Glutamatergic neuron (in vitro differentiated cells): ENCODE measurements at places on chromosomes 13 and 19. TPM values are rescaled to one million over a fixed set of nuclear protein-coding genes. Genes with fewer than 3 reads are reported as not detected.

Gene NLRP4
- not detected for total RNA-seq

Gene CGB2
- not detected for total RNA-seq

- DNase-seq = no peak
Observed at GRCh38 chr19:8305798-8306197, 2.4 kb downstream of the CD320 start.

Gene ZNF324B
- 9.9 TPM for total RNA-seq

GRCh38 chr13:90740099-90740498 lies 607.4 kb upstream of the MIR17HG start:
- no peak for DNase-seq

DNA sequence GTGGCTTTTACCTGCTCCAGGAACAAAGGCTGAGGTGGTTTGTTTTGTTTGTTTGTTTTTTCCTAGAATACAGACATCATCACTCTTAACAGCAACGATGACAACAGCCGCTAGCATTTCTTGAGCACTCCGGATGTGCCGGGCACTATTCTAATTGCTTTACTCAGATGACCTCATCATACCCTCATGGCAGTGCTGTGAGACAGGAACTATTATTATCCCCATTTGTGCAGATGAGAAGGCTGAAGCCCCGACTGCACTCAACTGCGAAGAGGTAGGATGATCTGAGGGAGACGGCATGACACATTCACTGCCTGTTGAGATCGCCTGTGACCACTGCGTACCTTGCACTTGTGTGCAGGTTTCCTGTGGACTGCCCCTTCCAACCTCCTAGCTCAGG lies 66.5 kb downstream of the CCDC70 start:
- no peak for DNase-seq

GRCh38 chr19:38060331-38060730 lies 153.3 kb downstream of the SIPA1L3 start:
- no peak for DNase-seq

Gene TTC9B
- 19.5 TPM for total RNA-seq

Gene CD209
- not detected for total RNA-seq

GRCh38 chr19:6374711-6375410 lies 872 bp downstream of the PSPN start:
- no peak for DNase-seq

- no peak for DNase-seq
Observed at GRCh38 chr19:38700902-38701454, 43.3 kb downstream of the CAPN12 start.

- DNase-seq = no peak
Observed at GRCh38 chr13:51579676-51580075, 4.6 kb upstream of the WDFY2 start.

- no peak for DNase-seq
Observed at GRCh38 chr13:28173793-28174192, 35.4 kb downstream of the PAN3 start.

Gene MIA
- not detected for total RNA-seq

DNA sequence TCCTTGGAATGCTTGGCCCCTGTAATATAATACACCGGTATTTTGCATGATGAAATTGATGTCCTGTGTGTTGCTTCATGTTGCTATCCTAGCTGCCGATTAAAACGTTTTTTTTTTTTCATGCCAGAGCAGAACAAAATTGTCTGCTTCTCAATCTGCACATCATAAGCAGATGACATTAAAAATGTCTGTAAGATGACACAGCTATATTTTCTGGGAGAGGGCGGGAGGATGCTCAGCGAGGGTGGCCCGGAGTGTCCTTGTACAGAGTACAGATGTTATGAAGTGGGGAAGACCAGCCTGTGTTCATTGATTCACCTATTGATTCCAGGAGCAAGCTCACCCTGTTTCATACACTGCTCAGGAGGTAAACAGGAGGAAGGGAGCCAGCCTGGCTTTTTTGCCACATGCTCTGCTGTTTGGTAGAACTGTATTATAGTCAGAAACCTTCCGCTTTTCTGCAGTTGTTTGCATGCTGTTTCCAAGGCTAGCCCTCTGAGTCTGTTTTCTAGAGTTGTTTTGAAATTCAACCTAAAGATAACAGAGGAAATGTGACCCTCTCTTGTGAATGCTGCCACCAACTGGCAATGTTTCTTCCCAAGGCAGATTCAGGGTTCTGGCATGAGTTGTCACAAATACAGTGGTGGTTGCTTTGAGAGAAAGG lies 4.7 kb upstream of the IRS2 start:
- no peak for DNase-seq

Gene DIAPH3
- 2.6 TPM for total RNA-seq

DNA sequence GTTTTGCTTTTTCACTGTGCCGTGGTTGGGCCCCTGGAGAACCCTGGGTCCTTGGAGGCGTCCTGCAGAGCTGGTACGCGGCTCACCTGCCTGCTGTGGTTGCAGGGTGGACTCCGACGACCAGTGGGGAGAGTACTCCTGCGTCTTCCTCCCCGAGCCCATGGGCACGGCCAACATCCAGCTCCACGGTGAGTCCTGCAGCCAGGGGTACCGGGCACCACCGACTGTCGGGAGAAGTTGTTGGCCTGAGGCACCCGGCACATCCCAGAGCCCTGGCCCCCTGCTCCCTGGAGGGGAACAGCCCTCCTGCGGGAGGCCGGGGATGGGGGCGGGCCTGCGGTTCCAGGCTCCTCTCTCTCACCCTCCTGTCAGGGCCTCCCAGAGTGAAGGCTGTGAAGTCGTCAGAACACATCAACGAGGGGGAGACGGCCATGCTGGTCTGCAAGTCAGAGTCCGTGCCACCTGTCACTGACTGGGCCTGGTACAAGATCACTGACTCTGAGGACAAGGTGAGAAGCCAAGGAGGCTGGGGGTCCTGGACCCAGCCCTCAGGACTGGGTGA lies 8.0 kb downstream of the BSG start:
- DNase-seq = no peak

DNA sequence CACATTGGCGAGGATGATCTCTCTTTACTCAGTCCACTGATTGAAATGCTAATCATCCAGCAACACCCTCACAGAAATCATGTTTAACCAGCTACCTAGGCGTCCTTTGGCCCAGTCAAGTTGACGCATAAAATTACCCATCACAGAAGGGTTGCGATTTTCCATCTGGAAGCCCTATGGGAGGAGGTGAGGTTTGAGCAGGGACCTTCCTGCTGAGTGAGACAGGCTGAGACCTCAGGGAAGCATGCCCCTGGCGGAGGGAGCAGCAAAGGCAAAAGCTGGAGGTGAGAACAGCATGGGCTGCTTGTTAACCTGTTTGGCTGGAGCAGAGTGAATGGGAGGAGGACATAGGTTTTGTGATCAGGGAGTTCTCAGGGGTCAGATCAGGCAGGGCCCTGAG lies 7.3 kb downstream of the TTC9B start:
- no peak for DNase-seq

Gene SNAPC2
- total RNA-seq = 18.6 TPM

GRCh38 chr19:40923934-40924391 lies 41.9 kb upstream of the CYP2A7 start:
- DNase-seq = no peak
